Osteocyte (in vitro differentiated cells): ENCODE measurements at places on chromosomes 1 and 21. TPM values are rescaled to one million over a fixed set of nuclear protein-coding genes. Genes with fewer than 3 reads are reported as not detected.

GRCh38 chr21:33569991-33570390 lies 18.5 kb downstream of the DONSON start:
- H3K36me3 ChIP-seq: peaks cover 34% of the 10 kb centered on the region
- DNase-seq: no peak
- H3K4me1 ChIP-seq: peaks cover 1% of the 10 kb centered on the region
- H3K27ac ChIP-seq: no peak overlapping the region
- H3K27me3 ChIP-seq: no peaks in the 10 kb centered on the region

DNA sequence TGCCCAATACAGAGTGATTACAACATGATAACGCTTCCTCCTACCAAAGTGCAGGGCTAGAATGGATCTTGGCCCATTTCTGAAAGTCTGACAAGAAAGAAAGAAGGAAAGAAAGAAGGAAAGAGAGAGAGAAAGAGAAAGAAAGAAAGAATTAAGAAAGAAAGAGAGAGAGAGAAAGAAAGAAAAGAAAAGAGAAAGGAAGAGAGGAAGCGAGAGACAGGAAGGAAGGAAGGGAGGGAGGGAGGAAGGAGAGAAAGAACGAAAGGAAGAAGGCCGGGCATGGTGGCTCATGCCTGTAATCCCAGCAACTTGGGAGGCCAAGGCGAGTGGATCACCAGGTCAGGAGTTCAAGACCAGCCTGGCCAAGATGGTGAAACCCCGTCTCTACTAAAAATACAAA lies 44.1 kb upstream of the PPM1J start:
- DNase-seq: no peak
- no peaks in the 10 kb centered on the region for H3K36me3 ChIP-seq
- peaks cover 3% of the 10 kb centered on the region for H3K4me1 ChIP-seq
- no peak overlapping the region for H3K4me3 ChIP-seq
- H3K27me3 ChIP-seq: peaks cover 11% of the 10 kb centered on the region
- no peak overlapping the region for H3K27ac ChIP-seq

- H3K4me1 ChIP-seq: peaks cover 29% of the 10 kb centered on the region
- H3K27me3 ChIP-seq: no peaks in the 10 kb centered on the region
- H3K27ac ChIP-seq: peak within 1 kb of the TSS; percentile 78
- no peak for DNase-seq
- H3K4me3 ChIP-seq: peak within 1 kb of the TSS; percentile 87
Measured at GRCh38 chr1:156295391-156295947, at the start of gene GLMP. GLMP (minus strand) TSS chr1:156295679; CDS start chr1:156295645, 34 bp downstream.

- no peak overlapping the region for H3K27ac ChIP-seq
- no peak for DNase-seq
- no peak overlapping the region for H3K4me3 ChIP-seq
- peaks cover 30% of the 10 kb centered on the region for H3K4me1 ChIP-seq
- peaks cover 3% of the 10 kb centered on the region for H3K27me3 ChIP-seq
Measured at GRCh38 chr1:41358131-41359021, 2.9 kb upstream of the FOXO6 start.

DNA sequence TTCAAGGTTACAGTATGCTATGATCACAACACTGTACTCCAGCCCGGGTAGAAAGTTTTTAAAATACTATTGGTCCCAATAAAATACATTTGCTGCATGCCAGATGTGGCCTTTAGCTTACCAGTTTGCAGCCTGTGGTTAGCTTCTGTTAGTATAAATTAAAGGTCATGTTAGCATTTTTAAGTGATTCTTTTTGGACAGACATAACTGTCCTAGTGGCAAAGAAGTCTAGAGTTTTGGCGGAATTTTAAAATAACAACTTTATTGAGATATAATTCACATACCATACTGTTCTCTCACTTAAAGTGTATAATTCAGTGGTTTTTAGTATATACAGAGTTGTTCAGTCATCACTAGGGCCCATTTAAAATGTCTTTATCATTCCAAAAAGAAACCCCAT lies 24.3 kb upstream of the TMEM39B start:
- peaks cover 51% of the 10 kb centered on the region for H3K36me3 ChIP-seq
- no peak overlapping the region for H3K4me3 ChIP-seq
- no peaks in the 10 kb centered on the region for H3K27me3 ChIP-seq
- H3K27ac ChIP-seq: no peak overlapping the region
- peaks cover 1% of the 10 kb centered on the region for H3K4me1 ChIP-seq
- no peak for DNase-seq

- no peak overlapping the region for H3K4me3 ChIP-seq
- no peaks in the 10 kb centered on the region for H3K36me3 ChIP-seq
- peaks cover 9% of the 10 kb centered on the region for H3K4me1 ChIP-seq
- H3K27me3 ChIP-seq: peaks cover 41% of the 10 kb centered on the region
- no peak overlapping the region for H3K27ac ChIP-seq
Measured at GRCh38 chr21:34617753-34618339, 2.9 kb upstream of the RCAN1 start.

The TCHH gene
- 0.05 TPM in 1 of 2 replicates, not detected in the other for total RNA-seq

The FMO1 gene
- 2.7 and 3.6 TPM in 2 replicates for total RNA-seq
